ENCODE measurements at places on chromosomes 1 and 21.

DNA sequence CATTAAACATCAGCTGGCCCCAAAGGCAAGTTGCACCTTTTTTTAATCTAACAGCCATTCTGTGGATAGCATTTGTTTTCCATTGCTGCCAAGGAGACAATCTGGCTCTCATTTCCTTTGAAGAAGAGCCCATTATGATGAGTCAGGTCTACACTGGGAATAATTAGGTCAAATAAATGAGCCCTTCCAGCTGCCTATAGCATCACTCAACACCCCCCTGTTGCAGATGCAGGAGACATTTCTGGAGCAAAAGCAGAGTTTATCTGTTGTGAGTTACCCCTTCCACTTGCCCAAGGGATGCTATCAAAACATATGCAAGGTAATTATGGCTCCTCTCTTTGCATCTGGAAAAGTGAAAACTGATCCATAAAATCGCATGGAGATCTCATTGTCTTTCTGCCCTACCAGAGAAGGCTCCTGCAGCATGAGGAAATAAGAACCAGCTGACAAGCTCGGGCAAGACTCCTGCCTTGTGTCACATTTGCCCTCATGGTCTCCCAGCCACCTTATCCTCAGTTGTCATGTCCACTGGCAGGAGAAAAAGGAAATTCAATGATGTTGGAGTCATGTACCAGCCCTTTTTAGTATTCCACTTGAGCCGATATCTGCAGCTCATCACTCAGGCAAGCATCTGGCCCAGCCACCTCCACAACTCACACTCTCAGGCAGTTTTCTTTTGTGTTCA is 135.9 kb downstream of the SLC30A10 start:
- no peak overlapping the region for H3K27ac ChIP-seq
- H3K4me3 ChIP-seq, result no peak overlapping the region
- no peaks in the 10 kb centered on the region for H3K4me1 ChIP-seq
- H3K27me3 ChIP-seq, result no peaks in the 10 kb centered on the region
- no peak for DNase-seq

DNA sequence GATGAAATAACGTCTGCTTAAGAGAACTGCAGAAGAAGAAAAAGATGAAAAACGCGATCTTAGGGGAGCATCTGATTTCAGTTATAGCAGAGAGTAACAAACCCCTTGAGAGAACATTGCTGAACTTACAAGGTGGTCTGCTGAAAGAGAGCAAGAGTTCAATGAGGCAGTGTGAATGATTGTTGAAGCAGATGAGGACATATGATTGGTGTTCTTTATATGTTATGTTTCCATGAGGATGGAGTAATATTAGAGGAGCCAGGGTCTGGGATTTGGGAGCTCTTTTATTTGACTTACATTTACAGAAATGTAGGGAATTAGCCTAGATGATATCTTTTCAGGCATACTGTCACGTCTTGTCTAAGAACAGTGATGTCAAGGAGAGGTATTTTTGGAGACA is 1302.0 kb downstream of the KCNT2 start:
- H3K36me3 ChIP-seq, result no peaks in the 10 kb centered on the region
- H3K4me3 ChIP-seq, result no peak overlapping the region
- no peak overlapping the region for H3K27ac ChIP-seq
- H3K4me1 ChIP-seq, result no peaks in the 10 kb centered on the region
- H3K27me3 ChIP-seq, result no peaks in the 10 kb centered on the region

DNA sequence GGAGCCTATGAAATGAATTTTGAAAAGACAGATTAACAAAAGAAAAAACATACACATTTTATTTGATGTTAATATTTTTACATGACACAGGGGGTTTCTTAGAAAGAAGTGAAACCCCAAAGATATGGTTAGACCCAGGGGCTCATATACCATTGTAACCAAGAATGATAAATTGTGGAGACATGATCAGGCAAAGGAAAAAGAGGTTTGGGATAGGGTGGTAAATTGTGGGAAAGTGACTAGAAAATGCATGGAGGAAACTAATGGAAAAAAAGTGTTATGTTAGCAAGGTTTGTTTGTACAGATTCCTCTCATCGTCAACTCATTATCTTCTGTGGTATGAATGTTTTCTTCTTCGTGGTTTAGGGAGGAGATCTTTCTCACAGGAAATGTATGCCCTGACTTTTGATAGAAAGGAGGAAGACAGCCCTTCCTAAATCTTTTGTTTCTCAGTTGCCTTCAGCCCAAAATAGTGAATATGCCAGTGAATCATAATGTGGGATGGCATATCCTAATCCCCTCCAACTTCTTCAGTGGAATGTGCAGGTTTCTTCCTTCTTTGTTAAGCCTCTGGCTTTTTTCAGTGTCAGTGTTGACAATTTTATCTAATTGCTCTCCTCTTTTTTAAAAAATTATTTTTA is 140.4 kb upstream of the UBE2U start:
- H3K27me3 ChIP-seq, result no peaks in the 10 kb centered on the region
- no peak overlapping the region for H3K27ac ChIP-seq
- no peaks in the 10 kb centered on the region for H3K4me1 ChIP-seq
- no peak for DNase-seq

DNA sequence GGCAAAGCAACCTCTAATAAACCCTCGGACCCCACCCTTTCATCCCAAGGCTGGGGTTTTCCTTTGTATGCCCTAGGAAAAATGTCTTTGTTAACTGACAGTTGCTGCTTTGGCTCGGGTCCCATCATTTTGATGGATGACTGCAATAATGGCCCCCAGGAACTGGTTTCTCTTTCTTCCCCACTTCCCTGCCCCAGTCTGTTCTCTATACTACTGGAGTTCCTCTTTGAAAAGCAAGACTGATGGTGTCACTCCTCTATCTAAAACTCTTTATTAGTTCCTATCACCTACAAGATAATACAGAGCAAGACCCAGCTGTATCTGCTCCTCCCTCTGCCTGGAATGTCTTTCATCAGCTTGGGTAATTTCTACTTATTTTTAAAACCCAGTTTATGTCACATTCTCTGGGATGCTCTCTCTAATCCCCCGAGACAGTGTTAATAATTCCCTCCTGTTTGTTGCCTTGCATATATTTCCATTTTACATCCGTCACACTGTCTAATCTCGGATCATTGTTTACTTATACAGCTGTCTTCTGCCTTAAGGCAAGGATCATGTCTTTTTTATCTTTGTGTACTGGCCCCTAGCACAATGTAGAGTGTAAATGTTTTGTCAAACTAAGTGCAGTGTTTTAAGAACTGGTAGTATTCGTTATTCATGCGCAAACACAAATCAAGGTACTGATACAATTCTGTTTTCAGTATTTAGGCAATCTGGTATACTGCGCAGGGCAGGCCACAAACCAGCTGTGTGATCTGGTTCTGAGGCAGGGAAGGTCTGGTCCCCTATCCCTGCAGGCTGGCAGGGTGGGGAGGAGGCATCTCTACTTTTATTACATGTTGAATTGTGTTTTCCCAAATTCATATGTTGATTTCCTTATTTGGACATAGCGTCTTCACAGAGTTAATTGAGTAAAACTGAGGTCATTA is 16.1 kb downstream of the SLAMF1 start:
- no peak overlapping the region for H3K27ac ChIP-seq
- H3K4me3 ChIP-seq, result no peak overlapping the region
- H3K27me3 ChIP-seq, result no peaks in the 10 kb centered on the region
- H3K36me3 ChIP-seq, result no peaks in the 10 kb centered on the region
- DNase-seq, result no peak

DNA sequence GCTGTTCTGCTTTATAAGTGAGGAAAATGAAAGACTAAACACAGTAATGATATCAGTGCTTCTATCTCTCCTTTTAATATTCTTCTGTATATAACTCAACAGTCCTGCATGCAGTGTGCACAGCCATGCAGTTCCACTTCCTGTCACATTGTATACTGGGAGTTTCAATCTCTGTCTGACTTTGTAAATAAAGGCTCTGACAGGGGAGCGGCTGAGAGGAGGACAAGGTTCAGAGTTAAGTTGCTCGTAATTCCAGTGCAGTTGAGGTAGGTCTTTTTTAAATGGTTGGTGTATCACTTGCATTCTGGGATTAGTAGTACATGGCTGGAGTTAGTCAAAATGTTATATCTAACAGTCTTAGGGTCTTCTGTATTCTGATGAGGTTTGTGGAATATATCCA is 264.5 kb downstream of the OLFM3 start:
- H3K27me3 ChIP-seq, result no peaks in the 10 kb centered on the region
- no peaks in the 10 kb centered on the region for H3K36me3 ChIP-seq
- DNase-seq, result no peak
- H3K27ac ChIP-seq, result no peak overlapping the region
- H3K4me3 ChIP-seq, result no peak overlapping the region

GRCh38 chr21:46122237-46122671 is 24.3 kb downstream of the COL6A2 start:
- DNase-seq, result no peak
- no peaks in the 10 kb centered on the region for H3K4me1 ChIP-seq
- H3K27me3 ChIP-seq, result peaks cover 9% of the 10 kb centered on the region
- H3K27ac ChIP-seq, result no peak overlapping the region
- peaks cover 44% of the 10 kb centered on the region for H3K36me3 ChIP-seq

DNA sequence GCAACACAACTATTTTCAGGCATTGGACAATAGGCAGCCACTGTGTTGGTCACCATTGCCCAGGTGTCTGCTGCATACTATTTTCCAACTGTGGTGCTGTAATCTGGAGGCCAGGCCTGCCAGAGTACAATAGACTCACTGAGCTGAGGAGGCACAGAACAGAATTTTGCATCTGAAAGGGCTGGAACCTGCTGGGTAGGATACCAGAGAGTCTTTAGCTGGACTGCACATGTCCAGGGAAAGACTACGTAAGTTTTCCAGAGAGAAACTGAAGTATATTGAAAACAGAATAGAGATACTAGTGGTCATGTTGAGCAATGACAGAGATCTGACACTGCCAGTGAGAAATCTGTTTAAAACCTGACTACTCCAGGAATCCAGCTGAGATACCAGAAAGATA is 200.8 kb downstream of the RASAL2 start:
- no peaks in the 10 kb centered on the region for H3K27me3 ChIP-seq
- H3K4me3 ChIP-seq, result no peak overlapping the region
- no peaks in the 10 kb centered on the region for H3K4me1 ChIP-seq
- H3K36me3 ChIP-seq, result no peaks in the 10 kb centered on the region
- DNase-seq, result no peak

- H3K27ac ChIP-seq, result no peak overlapping the region
- H3K4me1 ChIP-seq, result no peaks in the 10 kb centered on the region
- no peak overlapping the region for H3K4me3 ChIP-seq
- H3K36me3 ChIP-seq, result no peaks in the 10 kb centered on the region
- H3K27me3 ChIP-seq, result peaks cover 3% of the 10 kb centered on the region
These were observed 25.3 kb downstream of the SH3BP5L start for GRCh38 chr1:248800459-248800858.

- H3K4me3 ChIP-seq, result no peak overlapping the region
- no peaks in the 10 kb centered on the region for H3K36me3 ChIP-seq
- no peak for DNase-seq
- H3K27me3 ChIP-seq, result no peaks in the 10 kb centered on the region
These were observed 84.1 kb downstream of the GPR88 start for GRCh38 chr1:100622037-100622436.

DNA sequence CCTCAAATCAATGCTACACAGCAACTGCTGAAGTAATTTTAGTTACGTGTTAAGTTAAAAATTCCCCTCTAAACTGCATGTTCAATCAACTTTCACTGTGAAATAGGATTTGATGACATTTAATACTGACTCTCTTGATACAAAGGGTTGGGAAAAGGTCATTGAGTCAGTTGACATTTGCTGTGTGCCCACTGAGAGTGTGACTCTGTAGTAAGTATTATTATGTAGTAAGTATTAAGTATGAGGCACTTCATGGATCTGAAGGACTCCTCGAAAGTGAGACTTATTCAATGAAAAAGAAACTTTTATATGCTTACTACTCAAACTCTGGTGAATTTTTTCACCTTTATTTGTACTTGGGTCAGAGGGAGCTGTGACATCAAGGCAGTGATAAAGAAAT is 83.1 kb upstream of the S1PR1 start:
- H3K4me1 ChIP-seq, result no peaks in the 10 kb centered on the region
- H3K36me3 ChIP-seq, result no peaks in the 10 kb centered on the region
- DNase-seq, result no peak
- no peaks in the 10 kb centered on the region for H3K27me3 ChIP-seq
- no peak overlapping the region for H3K4me3 ChIP-seq

DNA sequence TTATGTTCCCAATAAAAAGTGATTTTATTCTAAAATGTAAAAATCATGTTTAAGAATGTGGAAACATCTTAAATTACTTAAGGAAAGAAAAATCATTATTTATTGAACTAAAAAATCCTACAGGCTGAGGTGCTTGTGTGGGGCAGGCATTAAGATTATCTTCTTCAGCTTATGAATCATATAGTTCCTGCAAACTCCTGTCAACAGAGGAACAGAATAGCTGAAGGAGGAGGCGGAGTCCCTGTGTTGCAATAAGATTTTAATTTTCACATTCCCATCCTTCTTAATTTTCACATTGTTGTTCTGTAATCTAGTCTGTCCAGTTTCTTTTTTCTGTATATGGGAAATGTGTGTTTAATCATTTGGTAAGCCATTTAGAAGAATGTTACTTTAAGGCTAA is 20.6 kb upstream of the OLFML3 start:
- H3K4me1 ChIP-seq, result no peaks in the 10 kb centered on the region
- H3K4me3 ChIP-seq, result no peak overlapping the region
- DNase-seq, result no peak
- peaks cover 97% of the 10 kb centered on the region for H3K36me3 ChIP-seq
- H3K27ac ChIP-seq, result no peak overlapping the region
- H3K27me3 ChIP-seq, result no peaks in the 10 kb centered on the region

DNA sequence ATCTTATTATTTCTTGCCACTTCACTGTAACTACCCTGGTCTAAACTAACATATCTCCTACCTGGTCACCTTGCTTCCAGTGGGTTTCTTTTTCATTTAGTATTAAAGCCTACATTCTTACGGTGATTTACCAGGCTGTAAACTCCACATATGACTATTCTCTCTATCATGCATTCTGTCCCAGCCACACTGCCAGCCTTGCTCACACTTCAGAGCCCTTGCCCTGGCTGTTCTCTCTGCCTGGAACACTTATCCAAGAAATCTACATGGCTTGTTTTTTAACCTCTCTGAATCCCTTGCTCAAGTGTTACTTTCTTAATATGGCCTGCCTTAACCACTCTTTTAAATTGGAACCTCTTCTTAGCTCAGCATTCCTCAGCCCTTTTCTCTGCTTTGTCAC is 212.7 kb downstream of the GPR52 start:
- no peak overlapping the region for H3K27ac ChIP-seq
- DNase-seq, result no peak
- H3K36me3 ChIP-seq, result no peaks in the 10 kb centered on the region

GRCh38 chr21:32163386-32163785 is 115.5 kb downstream of the MIS18A start:
- no peak for DNase-seq
- no peak overlapping the region for H3K4me3 ChIP-seq
- H3K27ac ChIP-seq, result no peak overlapping the region
- H3K27me3 ChIP-seq, result no peaks in the 10 kb centered on the region
